B cell (primary cell): ENCODE measurements at places on chromosomes 11 and 22.
A peak's percentile ranks its signal among the peaks of the same experiment; 100 is the strongest.

DNA sequence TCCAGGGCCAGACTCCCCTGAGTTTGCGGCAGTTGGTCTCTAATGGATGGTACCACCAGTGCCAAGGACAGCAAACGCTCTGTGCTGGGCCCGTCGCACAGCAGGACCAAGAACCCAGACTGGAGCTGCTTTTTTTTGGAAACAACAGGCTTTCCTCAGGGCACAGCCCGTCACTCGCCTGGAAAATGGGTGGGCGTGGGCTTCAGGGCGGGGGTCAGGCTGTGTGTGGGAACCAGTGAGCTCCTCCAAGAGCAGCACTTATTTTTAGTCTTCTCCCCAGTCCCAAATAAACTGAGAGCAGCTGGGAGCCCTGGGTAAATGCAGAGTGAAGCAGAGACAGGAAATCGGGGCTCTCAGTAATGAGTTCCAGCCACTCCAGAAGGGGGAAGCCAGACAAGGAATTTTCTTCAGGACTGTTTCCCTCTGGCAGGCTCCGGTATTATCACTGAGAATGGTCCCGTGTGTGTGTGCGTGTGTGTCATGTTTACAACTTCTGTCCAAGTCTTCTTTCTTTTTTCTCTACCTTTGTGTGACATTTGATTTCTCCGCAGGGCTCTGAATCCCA, 63.0 kb downstream of the PPFIBP2 start:
- H3K27ac ChIP-seq, result no peak overlapping the region
- peaks cover 19% of the 10 kb centered on the region for H3K4me1 ChIP-seq
- H3K36me3 ChIP-seq, result peaks cover 2% of the 10 kb centered on the region
- H3K27me3 ChIP-seq, result no peaks in the 10 kb centered on the region

DNA sequence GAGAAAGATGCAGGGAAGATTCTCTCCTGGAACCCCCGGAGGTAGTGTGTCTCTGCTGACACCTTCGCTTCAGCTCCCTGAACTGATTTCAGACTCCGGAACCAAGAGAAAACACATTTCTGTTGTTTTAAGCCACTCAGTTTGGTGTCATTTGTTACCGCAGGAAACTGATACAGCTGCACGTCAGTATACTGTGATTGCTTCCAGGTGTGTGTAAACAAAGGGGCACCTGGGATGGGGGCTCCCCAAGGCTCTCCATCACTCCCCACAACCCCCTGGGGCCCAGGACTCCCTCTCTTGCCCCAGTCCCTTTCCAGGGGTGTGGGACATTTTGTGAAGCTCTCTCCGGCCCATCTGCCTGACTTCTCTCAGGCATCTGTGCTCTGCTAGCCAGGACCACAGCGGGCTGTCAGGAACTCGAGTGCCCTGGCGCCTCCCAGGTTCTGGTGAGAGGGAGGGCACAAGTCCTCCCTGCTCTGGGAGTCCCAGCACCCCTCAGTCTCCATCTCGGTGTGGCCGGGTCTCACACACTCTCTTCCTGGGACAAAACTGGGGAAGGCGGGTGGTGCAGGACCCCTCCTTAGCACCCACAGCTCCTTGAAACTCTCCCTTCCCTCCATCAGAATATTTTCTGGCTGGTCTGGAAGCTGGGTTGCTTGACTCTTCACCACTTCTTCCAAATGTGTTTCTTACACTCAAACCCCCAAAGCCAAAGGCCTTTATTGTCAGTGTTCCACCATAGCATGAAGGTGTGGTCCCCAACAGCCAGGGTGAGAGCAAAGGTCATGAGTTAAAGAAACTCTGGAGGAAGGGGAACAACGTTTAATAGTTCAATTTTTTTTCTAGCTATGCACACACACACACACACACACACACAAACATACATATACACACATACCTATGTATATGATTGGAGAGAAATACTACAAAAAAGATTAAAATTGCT, 35.0 kb upstream of the TSKU start:
- no peak overlapping the region for H3K4me3 ChIP-seq
- H3K27me3 ChIP-seq, result no peaks in the 10 kb centered on the region
- no peak overlapping the region for H3K27ac ChIP-seq
- DNase-seq, result no peak
- no peaks in the 10 kb centered on the region for H3K4me1 ChIP-seq

DNA sequence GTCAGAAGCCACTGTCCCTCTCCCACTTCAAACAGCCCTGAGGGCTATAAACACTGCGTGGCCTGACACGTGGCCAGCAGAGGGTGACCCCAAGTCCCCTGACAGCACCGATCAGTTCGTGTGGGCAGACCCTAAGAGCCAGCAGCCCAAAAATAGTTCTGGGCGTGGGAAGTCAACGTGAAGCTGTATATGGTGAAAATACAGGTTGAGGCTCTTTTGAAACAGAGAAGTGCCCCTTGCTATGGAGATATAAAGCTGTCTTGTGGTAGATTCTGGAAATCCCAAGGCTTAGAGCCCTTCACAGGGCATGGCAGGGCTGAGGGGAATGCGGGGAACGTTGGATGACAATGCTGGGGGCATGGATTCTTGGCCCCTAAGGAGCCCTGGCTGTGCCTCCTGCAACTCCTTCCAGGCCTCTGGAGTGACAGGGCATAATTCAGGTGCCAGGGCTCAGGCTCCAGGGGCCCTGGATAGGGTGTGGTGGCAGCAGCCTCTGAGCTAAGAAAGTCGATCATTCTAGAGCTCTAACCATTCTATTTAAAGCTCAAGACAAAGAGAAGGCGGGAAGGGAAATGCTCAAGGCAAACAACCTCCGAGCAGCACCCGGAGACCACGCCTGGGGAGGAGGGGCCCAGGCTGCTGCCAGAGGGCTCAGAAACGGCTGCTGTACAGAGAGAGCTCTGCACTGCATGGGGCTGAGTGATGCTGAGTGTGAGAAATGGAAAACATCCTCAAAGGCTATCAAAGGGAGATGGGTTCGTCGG, 60.4 kb upstream of the CD5 start:
- DNase-seq, result peak; percentile 63
- peak overlapping the region; percentile 84 for H3K27ac ChIP-seq
- H3K36me3 ChIP-seq, result no peaks in the 10 kb centered on the region

- H3K27ac ChIP-seq, result no peak overlapping the region
- no peaks in the 10 kb centered on the region for H3K36me3 ChIP-seq
- no peaks in the 10 kb centered on the region for H3K4me1 ChIP-seq
- H3K27me3 ChIP-seq, result no peaks in the 10 kb centered on the region
These were observed 17.5 kb upstream of the TMPRSS4 start for GRCh38 chr11:118059246-118059940.

DNA sequence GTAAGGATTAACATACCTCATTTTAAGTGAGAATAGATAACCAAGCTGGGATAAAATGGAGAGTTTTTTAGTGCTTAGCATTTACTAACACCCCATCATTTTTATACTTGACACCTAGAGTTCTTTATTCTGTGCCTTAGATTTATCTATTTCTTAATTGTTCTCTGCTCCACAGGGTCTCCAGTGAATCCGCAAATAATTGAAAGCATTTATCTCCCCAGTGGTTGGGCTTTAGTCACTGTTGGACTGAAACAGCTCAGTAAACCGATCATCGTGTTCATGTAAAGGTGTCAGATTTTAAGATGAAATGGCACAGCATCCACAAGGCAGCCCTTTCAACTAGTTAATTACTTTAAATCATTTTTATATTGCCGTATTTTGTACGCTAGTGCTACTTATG, 17.8 kb upstream of the GRIA4 start:
- H3K27ac ChIP-seq, result no peak overlapping the region
- H3K4me3 ChIP-seq, result no peak overlapping the region
- no peaks in the 10 kb centered on the region for H3K27me3 ChIP-seq
- H3K36me3 ChIP-seq, result no peaks in the 10 kb centered on the region
- H3K4me1 ChIP-seq, result no peaks in the 10 kb centered on the region

- no peak overlapping the region for H3K27ac ChIP-seq
- no peaks in the 10 kb centered on the region for H3K36me3 ChIP-seq
These were observed 97.4 kb downstream of the WNT7B start for GRCh38 chr22:45879552-45879949.

DNA sequence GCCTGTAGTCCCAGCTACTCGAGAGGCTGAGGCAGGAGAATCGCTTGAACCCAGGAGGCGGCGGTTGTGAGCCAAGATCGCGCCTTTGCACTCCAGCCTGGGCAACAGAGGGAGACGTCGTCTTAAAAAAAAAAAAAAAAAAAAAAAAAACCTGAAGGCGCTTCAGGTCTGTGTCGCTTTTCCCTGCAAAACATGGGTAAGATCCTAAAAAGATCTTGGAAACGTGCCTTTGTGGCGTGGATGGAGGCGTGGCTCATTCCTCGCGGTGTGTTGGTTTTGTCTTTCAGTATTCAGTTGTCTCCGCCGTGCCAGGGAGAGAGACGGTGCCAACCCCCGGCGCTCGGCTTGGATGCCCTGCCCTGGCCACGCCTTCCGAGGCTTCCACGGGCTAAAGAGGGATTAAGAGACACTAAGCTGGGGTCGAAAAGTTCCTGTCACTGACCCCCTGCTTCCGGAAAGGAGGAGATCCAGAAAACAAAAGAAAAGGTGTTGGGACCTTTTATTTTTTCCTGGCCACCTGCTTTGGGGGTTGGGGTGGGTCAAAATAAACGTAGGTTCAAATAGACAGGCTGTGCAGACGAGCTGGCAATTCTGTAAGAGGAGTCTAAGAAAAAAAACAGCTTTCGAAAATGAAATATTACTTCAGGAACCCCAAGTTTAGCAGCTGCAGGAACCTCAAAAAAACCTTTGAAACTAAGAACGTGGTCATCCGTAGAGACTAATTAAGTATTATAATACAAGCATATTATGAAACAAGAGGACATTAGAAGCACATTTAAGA, 1.1 kb upstream of the SLC35F2 start:
- H3K4me3 ChIP-seq, result peak overlapping the region; percentile 83
- H3K36me3 ChIP-seq, result no peaks in the 10 kb centered on the region
- peak; percentile 50 for DNase-seq
- H3K27me3 ChIP-seq, result no peaks in the 10 kb centered on the region
- H3K27ac ChIP-seq, result peak overlapping the region; percentile 6

DNA sequence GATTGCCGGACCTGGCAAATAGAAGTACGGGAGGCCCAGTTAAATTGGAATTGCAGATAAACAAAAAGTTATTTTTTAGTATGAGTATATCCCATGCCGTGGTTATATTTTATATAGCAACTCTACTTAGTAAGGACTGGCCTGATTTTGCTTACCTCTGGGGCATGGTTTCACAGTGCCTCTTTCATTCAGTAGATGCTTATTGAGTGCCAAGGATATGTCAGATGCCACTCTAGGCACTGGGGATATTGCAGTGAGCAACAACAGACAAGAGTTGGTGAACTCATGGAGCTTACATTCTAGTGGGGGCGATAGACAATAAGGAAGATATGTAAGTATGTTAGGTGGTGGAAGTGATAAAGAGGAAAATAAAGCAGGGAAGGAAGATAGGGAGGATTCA, 112.2 kb downstream of the TEAD1 start:
- H3K27me3 ChIP-seq, result no peaks in the 10 kb centered on the region
- H3K4me3 ChIP-seq, result no peak overlapping the region
- no peaks in the 10 kb centered on the region for H3K4me1 ChIP-seq
- no peak for DNase-seq
- no peak overlapping the region for H3K27ac ChIP-seq

- H3K27me3 ChIP-seq, result no peaks in the 10 kb centered on the region
- no peak for DNase-seq
- H3K4me1 ChIP-seq, result no peaks in the 10 kb centered on the region
These were observed 17.8 kb downstream of the SERPING1 start for GRCh38 chr11:57615308-57615707.
